Cerebellar nuclear complex (tissue), 1 donor: ENCODE measurements at places on chromosomes 3 and 15.

DNA sequence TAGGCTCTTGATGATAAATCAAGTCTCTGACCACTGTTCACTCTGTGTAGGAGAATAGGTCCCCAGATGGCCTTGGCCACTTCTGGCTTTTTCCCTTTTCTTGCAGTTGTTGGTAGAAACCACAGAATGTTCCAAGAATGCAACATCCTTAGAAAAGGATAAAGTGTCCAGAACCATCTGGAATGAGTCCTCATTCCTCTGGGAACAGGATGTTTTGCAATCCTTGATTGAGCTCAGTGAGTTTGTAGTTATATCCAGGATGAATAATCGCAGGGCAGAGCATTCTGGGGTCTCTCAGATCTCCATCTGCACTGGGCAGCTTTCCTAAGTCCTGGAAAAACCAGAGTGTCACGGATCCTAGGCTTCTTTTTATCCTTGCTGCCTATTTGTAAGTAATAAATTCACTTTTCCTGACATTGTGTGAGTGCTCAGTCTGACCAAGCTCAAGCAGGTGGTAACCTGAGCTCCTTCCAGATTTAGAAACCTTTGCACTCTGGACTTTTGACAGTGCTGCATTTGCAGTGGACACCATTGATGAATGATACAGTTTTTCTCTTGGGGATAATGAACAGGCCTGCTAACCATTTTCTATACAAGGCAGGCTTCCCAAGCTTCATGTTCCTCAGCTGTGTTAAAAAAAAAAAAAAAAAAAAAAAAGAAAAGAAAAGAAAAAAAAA is 1028.6 kb downstream of the OTOL1 start:
- no peak for DNase-seq

- DNase-seq: no peak
These were observed 46.1 kb downstream of the CMTM6 start for GRCh38 chr3:32456429-32457130.

DNA sequence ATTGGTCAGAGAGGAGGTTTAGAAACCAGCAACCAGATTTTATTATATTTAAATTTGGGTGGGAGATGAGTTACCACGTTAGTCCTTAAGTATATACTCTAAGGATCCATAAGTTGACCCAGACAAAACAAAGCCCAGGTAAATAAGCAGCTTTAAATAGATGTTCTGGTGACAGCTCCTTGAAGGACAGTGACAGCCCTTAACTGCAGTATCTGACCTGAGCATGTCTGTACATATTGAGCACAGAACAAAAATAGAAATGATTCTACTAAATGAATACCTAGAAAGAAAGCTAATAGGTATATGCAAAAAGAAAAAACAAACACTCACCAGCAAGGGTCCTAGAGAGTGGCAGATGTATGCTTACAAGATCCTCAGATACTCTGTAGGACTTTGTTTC is 63.0 kb downstream of the UBR1 start:
- DNase-seq: no peak

DNA sequence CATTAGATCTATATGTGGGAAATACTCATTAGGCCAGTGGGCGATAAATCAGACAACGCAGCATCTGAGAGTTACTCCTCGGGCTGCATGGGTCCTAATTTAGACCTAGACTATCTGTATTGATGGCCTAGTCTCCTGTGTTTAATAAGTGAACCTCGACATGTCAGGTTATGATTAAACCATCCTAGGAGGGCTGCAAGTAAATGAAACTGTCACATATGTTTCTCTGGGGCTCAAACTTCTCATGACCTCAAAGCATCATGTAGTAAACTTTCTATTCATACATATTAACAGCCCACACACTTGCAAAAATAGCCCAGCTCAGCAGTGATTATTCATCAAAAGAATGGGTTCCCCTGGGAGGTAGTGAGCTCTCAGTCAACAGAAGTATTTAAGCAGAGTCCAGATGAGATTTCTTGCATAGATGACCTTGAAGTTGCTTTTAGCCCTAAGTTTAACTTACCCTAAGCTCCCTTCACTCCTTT is 51.6 kb downstream of the RAB11A start:
- DNase-seq: no peak

DNA sequence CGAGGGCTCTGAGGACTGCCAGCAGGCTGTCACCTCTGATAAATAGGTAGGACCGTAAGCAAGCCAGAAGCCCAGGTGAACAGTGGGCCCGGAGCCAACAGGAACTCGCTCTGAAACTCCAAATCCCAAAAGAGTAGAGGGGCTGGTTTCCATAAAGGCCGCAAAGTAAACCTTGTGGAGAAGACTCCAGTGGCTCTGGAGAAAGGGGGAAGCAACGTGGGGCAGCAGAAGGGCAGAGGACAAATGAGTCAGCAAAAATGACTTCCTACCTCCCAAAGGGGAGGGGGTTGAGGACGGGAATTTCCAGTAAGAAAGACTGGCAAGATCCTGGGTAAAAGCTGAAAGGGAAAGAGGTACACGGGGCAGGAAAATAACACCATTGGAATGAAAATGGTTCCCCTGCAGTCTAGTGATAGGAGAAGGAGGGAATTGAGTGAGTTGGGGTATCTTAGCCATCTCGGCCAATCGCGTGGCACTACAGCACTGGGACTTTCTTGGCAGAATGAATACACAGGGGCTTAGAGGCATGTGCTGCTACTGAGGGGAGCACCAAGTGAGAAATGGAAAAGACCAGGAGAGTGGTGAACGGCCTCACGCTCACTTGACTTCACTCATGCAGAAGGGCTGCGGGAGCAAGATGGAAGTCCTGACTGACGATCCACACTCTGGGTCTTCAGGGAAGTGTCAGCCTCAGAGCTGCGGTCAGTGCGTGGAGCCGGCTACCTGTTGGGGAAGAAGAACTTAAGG is 33.2 kb downstream of the BMF start:
- no peak for DNase-seq
